ENCODE measurements at places on chromosomes 6 and 20.

GRCh38 chr20:52209154-52209571 is 17.6 kb upstream of the ZFP64 start:
- no peak for DNase-seq

DNA sequence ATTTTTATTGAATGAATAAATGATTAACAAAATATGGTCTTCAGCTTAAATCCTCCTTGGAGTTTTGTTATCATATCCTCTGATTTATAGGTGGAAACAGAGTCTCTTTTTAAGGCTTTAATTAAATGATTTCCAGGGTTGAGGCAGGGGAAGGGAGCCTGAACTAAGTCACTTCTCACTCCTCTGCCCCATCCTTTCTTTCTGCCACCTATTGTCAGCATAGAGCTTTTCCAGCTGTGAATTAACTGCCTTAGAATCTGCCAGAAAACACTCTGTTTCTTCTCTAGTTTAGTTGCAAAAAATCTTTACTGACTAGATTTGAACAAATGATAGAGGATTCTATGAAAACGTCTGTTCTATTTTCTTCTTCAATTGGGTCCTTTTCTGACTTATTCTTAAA is 9.8 kb downstream of the OGFRL1 start:
- no peak for DNase-seq

- DNase-seq, result no peak
Observed at GRCh38 chr20:3102575-3103368, 18.2 kb upstream of the AVP start.

DNA sequence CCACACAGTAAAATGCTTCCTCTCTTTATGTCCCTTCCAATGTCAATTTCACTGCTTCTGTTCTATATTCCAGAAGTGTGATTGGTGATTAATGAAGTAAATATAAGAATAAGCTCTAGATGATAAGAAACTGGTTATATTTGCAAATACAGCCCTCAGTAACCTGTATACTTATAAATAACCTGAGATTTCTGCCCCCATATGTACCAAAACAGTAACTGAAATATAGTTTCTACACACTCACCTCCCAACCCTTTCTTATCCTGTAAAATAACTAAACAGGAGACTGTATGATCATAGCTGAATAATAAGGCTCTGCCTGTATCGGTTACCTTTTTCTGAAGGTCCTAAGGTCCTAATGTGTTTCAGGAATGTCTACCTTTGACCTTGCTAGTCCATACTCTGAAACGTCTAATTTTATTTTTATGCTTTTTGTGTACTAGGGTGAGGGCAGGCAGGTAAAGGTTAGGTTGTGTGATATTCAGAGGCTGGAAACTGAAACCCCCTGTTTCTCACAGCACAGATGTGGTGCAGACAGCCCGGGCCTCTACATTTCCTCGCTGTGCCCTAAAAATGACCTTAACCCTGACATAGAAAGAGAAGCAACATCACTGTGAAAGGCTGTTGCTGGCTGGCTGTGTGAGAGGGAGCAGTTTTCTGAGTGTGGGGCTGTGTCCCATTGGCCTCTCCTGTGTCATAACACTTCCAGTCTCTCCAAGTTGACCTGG is 378.8 kb downstream of the CENPW start:
- no peak for DNase-seq

DNA sequence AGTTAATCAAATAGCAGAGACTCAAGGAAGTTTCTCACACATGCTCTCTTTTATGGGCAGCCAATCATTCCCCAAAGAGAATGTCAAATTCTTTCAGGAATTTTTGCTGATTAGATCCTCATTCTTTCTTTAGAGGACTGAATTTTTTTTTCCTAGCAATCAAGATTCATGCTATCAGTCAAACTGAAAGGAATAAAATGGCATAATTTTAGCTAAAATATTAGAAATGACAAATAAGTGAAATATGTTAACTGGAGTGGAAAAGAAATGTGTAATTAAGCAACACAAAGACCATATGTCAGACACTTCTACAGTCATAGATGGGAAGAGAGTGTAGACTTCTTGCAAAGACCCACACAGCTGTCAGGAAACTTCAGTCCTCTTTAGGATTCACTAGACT is 242.3 kb upstream of the RNF217 start:
- no peak for DNase-seq

GRCh38 chr6:96234444-96234843 is 218.7 kb downstream of the FUT9 start:
- DNase-seq, result no peak

GRCh38 chr20:11522366-11522741 is 395.3 kb upstream of the BTBD3 start:
- DNase-seq, result no peak

GRCh38 chr6:131688286-131688685 is 12.9 kb downstream of the OR2A4 start:
- DNase-seq, result no peak

DNA sequence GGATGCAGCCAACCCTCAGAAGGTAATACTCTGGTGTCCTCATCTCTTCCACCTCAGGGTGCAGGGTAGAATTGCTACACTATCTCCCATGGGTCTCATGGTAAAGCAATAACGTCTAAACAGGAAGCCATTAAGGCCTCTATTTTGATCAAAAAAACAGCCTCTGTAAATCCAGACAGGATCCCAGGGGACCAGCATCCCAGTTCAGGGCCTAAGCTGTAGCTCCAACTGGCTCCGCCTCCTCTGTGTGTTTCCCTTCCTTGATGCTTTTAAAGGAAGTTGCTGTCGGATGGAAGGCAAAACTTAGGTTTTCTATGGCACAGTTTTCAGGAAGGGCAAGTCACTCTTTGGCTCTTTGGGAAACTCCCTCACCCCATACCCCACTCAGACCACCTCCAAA is 222.0 kb downstream of the MAFB start:
- DNase-seq, result no peak

GRCh38 chr6:89239338-89239737 is 22.2 kb upstream of the GABRR1 start:
- DNase-seq, result peak; percentile 16
